CD4-positive, alpha-beta T cell treated with Interleukin-2 at 100 ng/mL for 4 hours (primary cell): ENCODE measurements at places on chromosomes 11 and 22.

DNA sequence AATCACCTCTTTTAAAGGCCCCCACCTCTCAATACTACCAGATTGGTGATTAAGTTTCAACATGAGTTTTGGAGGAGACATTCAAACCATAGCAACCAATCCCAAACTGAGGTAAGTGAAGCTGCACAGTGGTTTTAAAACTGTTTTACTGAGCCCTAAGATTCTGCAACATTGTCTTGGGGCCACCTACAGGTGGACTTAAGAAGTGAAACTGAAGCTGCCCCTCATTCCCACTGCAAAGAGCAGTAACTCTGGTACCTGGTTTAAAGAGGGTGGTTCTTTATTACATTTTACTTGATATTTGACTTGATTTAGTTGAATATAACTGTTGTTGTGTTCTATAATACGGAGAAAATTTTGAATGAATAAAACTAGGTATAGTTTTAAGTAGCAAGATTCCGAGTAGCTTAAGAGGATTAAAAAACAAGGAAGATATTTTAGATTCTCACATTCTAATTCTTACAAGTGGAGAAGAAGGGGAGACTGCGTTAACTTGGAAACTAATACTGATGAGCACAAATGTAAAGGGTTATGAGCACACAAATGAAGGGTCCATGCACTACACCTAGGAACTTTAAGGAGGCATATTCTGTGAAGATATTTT is 26.7 kb downstream of the SYT9 start:
- no peak for DNase-seq

DNA sequence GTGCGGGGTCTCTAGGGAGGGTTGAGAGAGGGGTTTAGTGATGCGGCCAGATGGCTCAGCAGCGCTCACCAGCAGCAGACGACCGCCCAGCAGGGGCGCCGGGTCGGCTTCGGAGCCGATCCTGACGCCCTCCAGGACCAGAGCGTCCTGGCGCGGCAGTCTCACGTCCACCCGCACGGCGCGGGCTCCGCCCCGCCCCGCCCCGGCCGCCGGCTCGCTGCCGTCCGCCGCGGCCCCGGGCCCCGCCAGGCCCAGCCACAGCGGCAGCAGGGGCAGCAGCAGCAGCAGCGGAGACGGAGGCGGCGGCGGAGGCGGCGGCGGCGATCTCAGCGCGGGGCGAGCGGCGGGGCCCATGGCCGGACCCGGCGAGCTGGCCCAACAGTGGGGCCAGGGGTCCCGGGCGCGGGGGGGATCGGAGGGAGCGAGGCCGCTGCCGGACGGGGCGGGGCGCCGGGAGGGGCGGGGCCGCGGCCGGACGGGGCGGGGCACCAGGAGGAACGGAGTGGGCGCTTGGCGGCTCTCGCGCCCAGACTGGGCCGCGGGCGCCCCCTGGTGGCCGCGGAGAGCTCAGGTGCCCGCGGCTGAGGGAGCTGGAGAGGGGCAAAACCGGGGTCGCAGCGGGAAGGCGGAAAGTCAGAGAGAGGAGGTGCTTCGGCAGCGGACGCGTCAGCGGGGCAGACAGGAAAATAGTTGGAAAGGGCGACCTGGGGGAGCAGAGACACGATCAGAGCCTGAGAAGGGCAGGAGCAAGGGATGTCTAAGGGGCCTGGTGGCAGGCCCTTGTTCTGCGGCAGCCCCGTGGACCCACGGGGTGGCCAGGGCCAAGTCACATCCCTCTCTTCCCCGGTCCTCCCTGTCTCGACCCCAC is at the start of gene RNF215:
TSS of gene RNF215 (minus strand) at position 452 of the 868 bp plus-strand sequence. CDS start at position 354, 98 bp downstream.
- peak; percentile 74 for DNase-seq

GRCh38 chr22:39434721-39435120 is 22.1 kb upstream of the MGAT3 start:
- no peak for DNase-seq

- no peak for DNase-seq
These were observed 978 bp downstream of the C11orf87 start for GRCh38 chr11:109422870-109423465.

- no peak for DNase-seq
These were observed 59.8 kb upstream of the SEPTIN5 start for GRCh38 chr22:19654338-19654987.

DNA sequence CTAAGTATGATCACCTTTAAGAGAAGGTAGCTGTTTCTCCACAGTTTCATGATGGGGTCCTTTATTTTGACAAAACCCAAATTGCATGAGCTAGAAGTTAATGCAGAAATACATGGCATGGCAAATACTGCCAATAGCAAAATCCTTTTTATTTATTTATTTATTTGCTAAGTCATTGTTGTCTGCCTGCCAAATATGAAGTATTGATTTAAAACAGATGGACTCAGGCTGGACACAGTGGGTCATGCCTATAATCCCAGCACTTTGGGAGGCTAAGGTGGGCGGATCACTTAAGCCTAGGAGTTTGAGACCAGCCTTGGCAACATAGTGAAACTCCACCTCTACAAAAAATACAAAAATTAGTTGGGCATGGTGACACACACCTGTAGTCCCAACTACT is 52.4 kb downstream of the LARGE2 start:
- DNase-seq: no peak

DNA sequence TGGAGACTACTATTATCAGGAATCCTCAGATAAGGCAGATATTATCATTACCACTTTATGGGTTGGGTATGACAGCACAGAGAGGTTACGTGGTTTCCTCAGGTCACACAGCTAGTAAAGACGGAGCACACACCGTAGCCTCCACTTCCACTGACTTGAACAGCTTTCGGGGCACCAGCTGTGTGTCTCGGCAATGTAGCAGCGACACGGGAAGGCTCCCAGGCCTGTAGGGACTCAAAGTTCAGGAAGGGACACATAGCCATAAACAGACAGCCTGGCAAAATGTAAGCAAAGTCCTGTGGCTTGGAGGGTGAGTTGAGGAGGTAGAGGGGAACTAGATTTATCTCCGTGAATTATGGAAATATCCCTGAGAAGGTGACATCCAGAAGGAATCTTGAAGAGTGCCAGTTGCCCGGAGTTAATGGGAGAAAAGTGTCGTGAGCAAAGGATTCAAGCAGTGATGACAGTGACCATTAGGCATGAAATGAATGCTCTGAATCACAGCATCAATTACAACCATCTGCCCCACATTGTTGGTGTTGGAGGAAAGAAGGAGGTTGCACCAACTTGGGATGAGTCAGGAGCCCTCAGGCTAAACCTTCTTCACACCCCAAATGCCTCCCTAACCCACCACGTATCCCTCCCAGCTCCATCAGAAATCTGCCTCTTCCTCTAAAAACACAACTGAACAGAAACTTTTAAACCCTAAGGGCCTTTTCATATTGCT is 106.7 kb upstream of the ASPHD2 start:
- no peak for DNase-seq

GRCh38 chr22:38426628-38427027 is 28.4 kb downstream of the KCNJ4 start:
- DNase-seq: no peak

DNA sequence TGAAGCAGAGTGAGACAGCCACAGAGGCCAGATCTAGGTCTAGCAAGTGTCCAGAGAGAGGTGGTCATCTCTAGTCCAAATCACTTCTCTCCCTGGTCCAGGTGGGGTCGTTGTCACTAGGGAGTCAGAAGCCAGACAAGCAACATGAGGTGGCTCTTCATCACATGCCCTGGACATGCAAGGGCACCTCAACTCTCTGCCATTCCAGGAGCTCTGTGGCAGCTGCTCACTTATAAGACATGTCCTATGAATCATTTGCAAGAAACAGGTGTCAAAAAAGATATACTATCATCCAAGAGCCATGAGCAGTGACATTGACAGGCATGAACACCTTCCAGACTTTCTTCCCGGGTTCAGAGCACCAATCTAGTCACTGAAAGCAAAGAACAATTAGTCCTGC is 130.8 kb downstream of the GALNT18 start:
- no peak for DNase-seq

DNA sequence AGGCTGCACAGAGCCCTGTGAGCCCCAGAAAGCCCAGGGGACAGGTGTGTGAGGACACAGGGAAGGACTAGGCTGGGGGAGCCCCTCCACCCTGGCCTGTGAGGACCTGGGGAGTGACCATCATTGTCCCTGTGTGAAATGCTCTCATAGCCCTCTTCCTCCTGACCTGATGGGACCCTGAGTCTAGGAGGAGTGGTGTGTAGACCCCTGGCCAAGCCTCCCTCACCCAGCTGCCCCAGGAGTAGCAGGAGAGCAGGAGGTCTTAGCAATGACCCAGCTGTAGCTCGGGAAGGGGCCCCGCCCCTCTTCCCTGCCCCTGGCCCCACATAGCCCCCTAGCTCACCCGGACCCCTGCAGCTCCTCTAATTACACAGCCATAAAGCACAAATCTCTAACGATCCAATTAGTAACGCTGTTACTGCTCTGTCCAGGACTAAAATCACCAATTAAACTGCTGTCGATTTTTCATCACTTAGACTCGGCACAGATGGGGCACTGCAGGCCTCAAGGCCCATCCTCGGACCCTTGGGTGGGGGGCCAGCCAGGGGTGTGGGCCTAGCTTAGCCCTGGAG is 6.6 kb upstream of the CABP7 start:
- DNase-seq: no peak

DNA sequence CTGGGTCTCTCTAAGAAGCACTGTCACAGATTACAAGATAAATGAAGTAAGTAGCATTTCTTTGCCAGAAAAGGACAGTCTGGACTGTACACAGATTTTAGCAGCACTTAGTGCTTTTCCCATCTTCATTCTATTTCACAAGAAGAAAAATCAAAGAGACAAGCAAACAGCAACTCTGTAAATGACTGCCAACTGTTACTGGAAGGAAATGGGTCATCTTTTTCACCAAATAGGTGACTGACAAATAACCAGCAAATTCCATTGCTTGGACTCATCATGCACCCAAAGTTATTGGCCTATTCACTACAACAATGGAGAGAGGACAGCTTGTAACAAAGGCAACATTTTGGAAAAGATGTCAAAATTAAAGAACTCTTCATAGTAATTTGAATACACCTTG is 28.9 kb upstream of the CARD18 start:
- DNase-seq: no peak

- no peak for DNase-seq
These were observed 753 bp downstream of the PTPN5 start for GRCh38 chr11:18790883-18791206.

GRCh38 chr11:94184846-94185245 is 56.2 kb downstream of the PANX1 start:
- no peak for DNase-seq

DNA sequence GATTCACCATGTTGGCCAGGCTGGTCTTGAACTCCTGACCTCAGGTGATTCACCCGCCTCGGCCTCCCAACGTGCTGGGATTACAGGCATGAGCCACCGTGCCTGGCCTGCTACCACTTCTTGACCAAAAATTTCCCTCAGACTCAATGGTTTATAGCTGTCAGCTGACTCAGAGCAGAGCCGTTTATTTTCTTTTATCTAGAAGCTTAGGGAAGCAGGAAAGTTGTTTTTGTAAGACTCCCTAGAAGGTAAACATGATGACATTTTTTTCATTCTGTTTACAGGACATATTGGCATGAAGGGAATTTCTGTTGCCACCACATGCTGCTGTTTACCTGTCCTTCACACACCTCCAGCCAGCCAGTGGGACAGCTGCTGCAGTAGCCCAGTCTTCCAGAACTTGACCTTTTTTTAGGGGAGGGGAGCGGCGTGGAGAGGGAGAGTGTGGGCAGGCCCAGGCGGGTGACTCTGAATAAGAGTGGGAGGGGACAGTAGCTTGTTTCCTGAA is 56.1 kb upstream of the PTPRJ start:
- no peak for DNase-seq

GRCh38 chr11:20374741-20375300 is 11.3 kb downstream of the HTATIP2 start:
- DNase-seq: no peak

GRCh38 chr11:131674051-131674755 is 303.8 kb downstream of the NTM start:
- DNase-seq: peak; percentile 14

DNA sequence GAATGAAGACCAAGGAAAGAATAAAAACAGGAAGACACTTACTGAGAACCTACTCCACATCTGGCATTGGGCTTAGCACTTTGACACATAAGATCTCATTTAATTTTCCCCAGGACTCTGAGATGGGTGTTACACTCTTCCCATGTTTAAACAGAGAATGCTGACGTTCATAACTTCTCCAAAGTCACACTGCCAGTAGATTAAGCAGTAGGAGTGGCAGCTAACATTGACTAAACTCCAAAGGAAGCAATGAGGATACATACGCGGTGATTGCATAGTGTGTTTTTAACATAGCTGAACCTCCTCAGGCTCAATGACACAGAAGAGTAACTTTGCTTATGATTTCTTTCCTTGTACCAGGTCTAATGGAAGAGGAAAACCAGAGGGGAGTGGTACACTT is 14.5 kb upstream of the OR10V1 start:
- DNase-seq: no peak
